Fibroblast of gingiva (primary cell): ENCODE measurements at places on chromosomes 2 and 18.

GRCh38 chr18:32349728-32350395 lies 120.8 kb downstream of the GAREM1 start:
- DNase-seq: peak; percentile 91

DNA sequence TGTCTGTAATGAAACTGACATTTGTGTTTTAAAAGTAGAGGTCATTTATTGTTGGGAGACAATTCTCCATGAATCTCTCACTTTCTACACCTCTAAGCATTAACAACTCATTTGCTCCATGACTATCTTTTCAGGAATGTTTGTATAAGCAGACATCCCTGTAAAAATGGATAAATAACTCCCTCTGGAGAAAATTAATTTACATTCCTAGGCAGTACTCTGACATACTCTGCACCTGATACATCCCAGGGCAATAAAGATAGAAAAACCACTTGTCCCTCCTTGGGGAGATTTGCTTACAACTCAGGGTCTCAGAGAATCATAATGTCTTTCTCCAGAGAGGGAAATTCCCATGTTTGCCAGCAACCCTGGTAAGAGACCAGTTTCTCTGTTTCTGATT lies 1037.7 kb upstream of the SLC39A10 start:
- DNase-seq: no peak

DNA sequence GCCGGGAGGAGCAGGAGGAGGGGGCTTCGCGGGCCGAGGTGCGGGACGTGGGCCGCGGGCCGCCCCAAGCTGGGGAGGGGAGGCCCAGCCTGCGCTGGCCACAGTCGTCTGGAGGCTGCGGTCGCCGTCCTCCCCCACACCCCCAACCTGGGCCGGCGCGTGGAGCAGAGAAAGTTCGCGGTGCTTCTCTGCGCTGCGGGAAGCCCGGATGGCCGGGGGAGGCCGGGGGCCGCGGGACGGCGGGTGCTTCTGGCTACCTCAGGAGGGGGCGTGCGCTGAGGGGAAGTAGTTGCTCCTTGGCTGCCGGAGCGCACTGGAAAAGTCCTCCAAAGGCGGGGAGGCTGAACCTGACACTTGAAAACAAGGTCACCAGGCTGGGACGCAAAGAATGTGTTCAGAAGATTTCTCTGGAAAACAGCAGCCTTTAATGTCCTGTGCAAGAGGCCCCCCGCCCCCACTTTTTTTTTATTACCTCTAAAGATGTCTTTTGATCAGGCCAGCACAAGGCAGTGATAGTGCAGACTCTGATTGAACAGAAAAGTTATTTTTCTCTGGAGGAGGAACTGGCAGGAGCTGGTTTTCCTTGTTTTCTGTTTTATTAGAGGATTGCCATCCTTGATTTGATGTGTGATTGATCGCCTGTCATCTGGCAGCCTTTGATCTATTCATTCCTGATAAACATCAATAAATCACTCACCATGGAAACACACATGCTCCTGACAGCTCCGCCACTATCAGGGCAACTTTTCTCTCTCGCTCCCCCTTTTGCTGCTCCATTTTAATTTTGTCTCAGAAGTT lies 1.6 kb downstream of the TSHZ1 start:
- peak; percentile 29 for DNase-seq

DNA sequence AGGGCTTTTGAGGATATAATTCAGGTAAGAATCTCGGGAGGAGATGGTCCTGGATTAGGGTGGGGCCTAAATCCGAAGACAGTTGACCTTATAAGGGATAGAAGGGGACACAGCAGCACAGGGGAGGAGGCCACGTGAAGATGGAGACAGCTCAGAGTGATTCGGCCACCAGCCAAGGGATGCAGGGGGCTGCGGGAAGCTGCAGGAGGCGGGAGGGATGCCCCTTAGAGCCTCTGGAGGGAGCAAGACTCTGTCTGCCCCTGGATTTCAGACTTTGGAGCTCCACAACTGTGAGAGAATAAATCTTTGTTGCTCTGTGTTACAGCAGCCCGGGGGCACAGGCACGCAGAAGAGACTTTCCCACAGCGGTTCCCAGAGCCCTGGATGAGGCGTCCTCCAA lies 143.7 kb downstream of the ASB1 start:
- DNase-seq: no peak

- no peak for DNase-seq
These were observed 45.8 kb downstream of the MAP4K4 start for GRCh38 chr2:101743288-101743687.

GRCh38 chr2:164890544-164890943 lies 48.9 kb upstream of the COBLL1 start:
- no peak for DNase-seq

DNA sequence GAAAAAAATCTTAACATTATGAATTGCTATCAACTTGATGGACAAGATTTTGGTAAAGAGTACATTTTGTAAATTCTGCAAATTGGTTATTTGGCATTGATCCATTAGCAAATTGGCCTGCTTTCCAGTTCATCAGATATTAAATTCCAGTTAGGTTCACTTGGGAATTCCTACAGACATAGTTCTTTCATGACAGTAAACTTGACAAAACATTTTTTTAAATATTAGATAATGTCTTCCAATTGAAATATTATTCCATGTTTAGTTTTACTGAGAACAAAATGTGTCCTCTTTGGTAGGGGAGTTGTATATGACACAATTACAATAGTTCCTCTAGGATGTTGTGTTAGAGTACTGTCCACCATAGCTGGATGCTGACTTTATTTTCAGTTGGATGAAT lies 141.9 kb downstream of the LCLAT1 start:
- peak; percentile 15 for DNase-seq

GRCh38 chr2:176415174-176415895 lies 146.1 kb downstream of the MTX2 start:
- DNase-seq: no peak

GRCh38 chr2:115165529-115166109 lies 723.2 kb downstream of the DPP10 start:
- no peak for DNase-seq

- DNase-seq: no peak
These were observed 26.2 kb downstream of the KLF7 start for GRCh38 chr2:207139552-207139951.

GRCh38 chr2:196719110-196719872 lies 79.8 kb downstream of the CCDC150 start:
- DNase-seq: peak; percentile 86

GRCh38 chr2:36677386-36677785 lies 19.1 kb upstream of the VIT start:
- no peak for DNase-seq

DNA sequence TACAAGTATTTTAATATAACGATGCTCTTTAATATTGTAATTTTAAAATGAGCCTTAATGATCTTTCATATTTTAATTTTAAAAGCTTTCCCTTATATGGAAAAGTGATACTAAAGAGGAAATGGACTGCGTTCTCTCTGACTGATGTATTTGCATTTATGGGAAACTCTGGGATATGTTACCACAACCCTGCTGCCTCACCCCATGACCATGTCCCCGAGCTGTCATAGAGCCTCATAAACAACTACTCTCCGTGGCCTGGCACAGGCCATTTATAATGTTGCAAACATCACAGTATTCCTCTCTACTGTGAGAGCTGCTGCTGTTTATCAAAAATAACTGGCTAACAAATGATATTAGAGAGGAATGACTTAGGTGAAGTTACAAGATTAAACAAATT lies 75.8 kb upstream of the SEC11C start:
- no peak for DNase-seq

DNA sequence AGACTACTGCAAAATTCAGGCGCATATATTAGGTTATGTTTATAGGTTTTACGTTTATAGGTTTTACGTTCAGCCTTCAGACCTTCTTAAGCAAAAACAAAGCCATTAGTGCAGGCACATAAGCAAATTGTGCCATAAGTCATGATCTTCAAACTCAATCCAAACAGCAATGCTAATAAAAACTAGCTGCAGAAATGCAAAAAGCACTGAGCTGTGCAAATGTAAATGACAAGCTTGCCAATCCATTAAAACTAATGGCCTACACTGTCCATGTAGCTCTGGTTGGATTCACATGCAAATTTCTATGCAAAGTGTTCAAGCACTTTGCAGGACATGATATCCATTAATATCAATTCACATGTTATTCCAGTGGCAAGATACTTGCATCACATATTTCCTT lies 50.9 kb downstream of the LRPPRC start:
- DNase-seq: no peak

DNA sequence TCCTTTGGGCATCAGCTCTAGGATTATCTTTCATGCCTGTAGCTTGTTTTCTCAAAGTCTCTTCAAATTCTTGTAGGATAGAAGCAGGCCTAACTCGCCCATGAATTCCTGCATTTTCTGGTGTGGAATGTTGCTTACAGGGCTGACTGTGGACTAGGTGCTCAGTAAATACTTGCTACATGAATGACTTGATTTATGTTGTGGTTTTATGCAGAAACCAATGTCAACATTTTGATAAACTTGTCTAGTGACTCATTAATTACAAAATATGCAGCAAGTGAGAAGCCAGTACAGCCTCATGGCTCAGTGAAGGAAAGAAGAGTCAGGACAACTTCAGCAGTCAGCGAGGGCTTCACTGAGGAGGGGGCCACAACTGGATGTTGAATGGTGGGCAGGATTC lies 110.6 kb upstream of the SIX2 start:
- peak; percentile 76 for DNase-seq

GRCh38 chr2:230924470-230925341 lies at the start of gene GPR55:
Gene GPR55, minus strand, starts transcription at chr2:230925242. Its CDS starts 14,280 bp downstream, at chr2:230910962.
- no peak for DNase-seq

GRCh38 chr2:170975943-170976270 lies 46.9 kb downstream of the GORASP2 start:
- DNase-seq: no peak

DNA sequence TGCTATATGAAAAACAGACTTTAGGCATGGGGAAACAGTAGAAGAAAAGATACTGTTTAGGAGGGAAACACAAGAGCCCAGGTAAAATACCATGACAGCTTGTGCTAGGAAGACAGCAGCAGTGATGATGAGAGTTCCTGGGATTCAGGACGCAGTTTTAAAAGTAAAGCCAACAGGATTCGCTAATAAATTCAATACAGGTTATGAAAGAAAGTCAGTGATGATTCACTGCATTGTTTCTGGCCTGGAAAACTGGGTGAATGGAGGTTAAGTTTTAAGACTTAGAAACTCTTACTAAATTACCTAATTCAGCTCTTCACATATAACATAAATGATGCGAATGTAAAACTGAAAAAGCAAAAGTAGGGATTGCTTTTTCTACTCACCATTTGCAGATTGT lies 27.9 kb upstream of the RNU4ATAC start:
- DNase-seq: peak; percentile 46

- no peak for DNase-seq
These were observed 49.6 kb downstream of the ODC1 start for GRCh38 chr2:10398496-10398895.

DNA sequence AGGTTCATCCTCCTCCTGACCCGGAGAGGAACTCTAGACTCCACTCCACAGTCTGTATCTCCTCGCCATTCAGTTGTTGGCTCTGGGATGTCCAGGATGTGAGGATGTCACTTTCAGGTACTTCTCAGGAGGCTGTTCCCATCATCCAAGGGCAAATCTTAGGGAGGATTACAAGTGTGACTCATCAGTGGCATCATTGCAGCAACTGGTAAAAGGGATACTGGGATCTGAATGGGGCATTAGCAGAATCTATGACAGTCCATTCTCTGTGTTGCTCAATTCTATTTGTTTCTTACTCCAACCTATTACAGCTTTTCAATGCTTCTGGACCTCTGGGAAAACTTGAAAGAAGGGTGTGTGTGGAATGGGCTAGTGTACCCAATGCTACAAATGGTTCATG lies 81.5 kb upstream of the FN1 start:
- DNase-seq: no peak

GRCh38 chr2:168920504-168921157 lies 19.5 kb downstream of the G6PC2 start:
- DNase-seq: peak; percentile 10

GRCh38 chr18:26656944-26657536 lies 108.7 kb upstream of the KCTD1 start:
- DNase-seq: peak; percentile 61

- DNase-seq: peak; percentile 87
These were observed 82.4 kb downstream of the TTC32 start for GRCh38 chr2:19819097-19820065.

DNA sequence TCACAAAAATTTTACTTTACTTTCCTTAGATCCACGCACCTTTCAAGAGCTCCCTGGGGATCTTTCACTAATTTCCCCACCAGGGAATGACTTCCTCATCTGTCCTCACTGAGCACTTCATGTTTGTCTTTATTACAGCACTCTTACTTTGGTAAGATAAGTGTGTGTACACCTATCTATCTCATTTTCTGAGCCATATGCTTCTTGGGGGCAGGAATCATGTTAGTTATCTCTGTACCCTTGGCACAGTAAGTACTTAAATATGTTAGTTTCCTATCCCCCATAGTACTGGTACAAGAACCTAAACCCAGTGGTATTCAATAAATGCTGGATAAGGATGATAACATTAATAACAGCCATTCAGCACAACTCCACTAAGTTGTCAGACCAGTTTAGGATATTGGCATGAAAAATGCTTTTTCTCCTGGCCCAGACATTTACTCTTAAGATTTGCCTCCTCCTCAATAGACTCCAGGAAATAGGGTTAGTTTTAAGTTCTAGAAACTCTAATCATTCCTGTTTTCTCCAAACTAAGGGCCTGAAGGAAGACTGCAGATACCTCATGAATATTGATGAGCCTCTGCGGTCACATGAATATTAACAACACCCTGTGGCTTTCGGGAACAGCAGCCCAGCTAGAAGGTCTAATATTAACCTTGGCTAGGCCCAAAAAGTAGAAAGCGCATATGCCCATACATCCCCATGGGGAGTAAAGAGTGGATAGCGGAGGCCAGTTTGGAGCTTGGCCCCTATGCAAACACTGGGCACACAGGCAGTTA lies 38.2 kb downstream of the NHEJ1 start:
- DNase-seq: peak; percentile 11

DNA sequence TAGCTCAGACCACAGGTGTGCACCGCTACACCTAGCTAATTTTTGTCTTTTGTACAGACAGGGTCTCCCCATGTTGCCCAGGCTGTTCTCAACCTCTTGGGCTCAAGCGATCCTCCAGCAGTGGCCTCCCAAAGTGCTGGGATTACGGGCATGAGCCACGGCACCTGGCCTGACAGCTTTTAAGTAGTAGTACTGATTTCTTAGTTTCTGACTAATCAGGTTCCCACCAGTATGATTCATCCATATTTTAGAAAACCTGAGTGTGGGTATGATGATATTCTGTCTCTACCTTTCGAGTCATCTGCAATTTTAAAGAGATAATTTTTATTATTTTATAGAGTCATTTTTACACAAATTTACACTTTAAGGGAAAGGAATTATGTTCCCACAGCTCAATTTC lies 46.4 kb upstream of the GULP1 start:
- DNase-seq: no peak

DNA sequence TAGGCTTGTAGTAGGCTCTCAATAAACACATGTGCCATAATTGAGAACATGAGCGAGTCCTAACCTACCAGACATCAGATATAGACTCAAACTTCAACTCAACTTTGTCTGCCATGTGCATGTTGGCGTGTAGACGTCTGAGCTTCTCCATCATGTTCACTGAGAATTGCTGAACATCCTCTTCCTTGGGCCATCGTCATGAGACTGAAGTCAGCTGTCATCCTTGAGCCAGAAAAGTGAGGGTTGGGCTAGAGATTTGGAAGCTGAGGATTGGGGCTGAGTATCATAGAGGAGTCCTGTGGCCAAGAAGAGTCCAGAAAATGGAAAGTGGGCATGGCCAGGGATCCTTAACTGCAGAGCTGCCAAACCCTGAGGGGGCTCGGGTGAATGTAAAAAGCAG lies 7.8 kb upstream of the EFR3B start:
- DNase-seq: no peak

GRCh38 chr2:133407341-133407740 lies 160.9 kb downstream of the NCKAP5 start:
- no peak for DNase-seq

- DNase-seq: no peak
These were observed 13.1 kb downstream of the TMEM131 start for GRCh38 chr2:97982621-97983020.

GRCh38 chr2:25381502-25381901 lies 39.8 kb upstream of the DNMT3A start:
- no peak for DNase-seq
